ENCODE measurements at places on chromosomes 3 and 15.

GRCh38 chr3:128012050-128012449, 40.2 kb upstream of the SEC61A1 start:
- DNase-seq, result no peak

DNA sequence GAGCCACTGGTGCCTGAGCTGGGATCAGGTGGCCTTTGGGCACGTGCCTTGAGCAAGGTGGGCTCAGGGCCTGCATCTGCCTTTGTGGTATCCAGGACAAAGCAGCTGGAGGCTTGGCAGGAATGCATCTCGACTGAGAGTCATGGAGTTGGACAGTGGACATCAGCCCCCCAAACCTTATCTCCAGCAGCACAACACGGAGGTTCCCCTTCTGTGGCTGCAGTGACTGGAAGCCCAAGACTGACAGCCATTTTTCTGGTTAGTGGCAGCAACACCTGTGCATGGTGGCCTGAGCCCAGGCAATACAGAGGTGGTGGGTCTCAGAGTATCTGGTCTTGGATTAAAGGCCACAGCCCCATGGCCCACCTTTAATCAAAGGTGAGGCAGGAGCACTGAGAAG, 27.8 kb upstream of the TSEN2 start:
- DNase-seq, result no peak

- no peak for DNase-seq
Measured at GRCh38 chr15:100036015-100036414, 302.8 kb upstream of the LYSMD4 start.

DNA sequence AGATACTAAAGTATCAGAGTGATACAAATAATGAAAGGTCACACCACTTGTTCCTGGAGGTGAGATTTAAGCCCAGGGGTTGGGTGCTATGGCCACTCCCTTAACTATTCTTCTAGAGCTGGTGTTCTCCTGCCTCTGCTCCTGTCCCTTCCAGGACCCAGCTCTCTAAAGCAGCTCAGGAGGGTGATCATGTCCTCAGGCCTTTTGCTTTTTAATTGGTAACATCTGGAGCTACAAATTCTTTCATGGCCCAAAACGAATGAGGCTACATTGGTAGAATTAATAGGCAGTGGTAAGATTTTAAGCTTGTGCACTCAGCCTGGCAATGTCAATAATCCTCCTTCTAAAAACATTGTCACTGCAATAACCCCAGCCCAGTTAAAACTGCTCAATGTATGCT, 38.2 kb upstream of the CNOT10 start:
- no peak for DNase-seq

DNA sequence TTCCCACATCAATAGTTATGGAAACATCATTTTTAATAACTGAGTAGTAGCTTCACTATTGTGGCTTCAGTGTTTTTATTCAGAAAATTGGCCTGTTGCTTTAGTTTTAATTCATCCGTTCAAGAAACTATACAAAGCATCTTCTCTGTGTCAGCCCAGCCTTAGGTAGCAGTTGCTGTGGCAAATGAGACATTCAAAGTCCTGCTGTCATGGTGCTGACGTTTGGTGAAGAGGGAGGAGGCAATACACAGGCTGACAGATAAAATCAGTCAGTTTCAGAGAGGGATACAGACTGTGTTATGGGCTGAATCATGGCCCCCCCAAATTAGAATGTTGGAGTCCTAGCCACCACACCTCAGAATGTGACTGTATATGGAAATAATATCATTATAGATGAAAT, 56.5 kb downstream of the SLC7A14 start:
- DNase-seq, result no peak

DNA sequence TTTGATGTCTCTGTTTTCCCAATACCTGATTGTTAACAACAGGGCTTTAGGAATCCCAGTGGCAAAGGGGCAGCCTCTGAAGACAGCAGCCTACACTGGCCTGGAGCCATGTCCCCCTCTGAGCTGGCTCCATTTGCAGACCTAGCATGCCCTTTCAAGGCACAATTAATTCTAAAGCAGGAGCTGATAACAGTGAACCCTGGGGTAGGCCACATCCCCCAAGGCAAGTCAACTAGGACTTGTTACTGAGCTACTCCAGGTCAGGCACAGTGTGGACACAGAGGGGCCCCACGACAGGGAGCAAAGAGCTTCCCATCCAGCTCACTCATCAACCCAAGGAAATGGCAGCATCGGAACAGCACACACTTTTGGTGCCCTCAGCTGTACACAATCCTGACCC, 51.9 kb downstream of the SPSB4 start:
- DNase-seq, result no peak

GRCh38 chr3:168511428-168512014, 415.8 kb upstream of the GOLIM4 start:
- DNase-seq, result no peak

DNA sequence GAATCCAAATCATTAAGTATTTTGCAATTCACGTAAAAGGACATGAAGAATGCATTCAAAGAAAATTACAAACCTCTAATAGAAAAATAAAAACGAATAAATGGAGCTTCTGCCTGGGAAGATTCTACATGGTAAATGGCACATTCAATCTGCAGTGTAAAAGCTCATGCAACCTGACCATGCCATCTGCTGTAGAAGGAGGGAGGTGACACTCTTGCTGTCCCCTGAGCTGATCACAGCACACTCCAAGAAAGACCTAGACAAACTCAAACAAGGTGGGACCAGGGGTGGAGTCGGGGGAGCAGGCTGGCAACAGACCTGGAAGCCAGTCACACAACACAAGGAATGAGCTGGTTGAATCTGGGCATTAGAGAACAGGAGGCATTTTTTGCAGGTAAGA, 101.8 kb downstream of the BDH1 start:
- no peak for DNase-seq
